ENCODE measurements at places on chromosomes 5 and 9. TPM values are rescaled to one million over a fixed set of nuclear protein-coding genes. Genes with fewer than 3 reads are reported as not detected.
A peak's percentile ranks its signal among the peaks of the same experiment; 100 is the strongest.

PCDHGB2 gene
- total RNA-seq: 3.8 TPM

AK1 gene
- total RNA-seq: 31.6 TPM

DNA sequence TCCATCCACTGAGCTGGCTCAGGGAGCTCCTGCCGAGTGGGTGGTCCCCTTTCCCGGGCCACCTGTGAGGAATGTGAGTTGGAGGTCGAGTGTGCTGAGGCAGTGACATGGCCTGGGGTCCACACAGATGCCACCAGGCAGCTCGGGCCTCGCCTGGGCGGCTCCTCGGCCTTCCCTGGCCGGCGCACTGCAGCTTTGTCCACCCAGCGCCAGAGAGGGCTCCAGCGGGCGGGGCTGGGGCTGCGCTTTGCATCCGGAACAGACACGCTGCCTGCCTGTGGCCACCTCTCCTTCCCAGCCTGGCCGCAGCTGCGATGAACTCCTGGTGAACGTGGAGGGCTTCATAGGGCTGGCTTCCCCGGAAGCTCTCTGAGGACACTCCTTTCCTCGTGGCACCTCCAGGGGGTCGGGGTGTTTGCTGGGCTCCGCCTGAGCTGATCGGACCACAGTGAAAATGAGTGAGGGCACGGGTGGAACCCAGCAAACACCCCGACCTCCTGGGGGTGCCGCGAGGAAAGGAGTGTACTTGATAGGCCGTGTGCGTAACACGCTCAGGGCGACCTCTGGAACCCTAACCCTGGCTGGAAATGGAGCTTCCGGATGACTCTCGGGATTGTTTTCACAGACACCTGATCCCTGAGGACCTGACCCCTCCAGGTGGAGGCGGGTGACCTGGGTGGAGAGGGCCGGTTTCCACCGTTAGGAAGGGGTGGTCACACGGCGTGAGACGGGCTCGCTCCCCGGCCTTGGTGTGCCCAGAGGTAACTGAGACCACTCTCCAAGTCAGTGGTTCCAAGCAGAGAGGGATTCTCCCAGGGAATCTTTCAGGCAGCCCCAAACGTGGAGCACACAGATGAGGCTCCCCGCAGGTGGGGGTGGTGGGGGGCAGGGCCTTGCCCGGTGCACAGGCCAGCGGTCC, 31.8 kb upstream of the RXRA start:
- no peak for DNase-seq

DNA sequence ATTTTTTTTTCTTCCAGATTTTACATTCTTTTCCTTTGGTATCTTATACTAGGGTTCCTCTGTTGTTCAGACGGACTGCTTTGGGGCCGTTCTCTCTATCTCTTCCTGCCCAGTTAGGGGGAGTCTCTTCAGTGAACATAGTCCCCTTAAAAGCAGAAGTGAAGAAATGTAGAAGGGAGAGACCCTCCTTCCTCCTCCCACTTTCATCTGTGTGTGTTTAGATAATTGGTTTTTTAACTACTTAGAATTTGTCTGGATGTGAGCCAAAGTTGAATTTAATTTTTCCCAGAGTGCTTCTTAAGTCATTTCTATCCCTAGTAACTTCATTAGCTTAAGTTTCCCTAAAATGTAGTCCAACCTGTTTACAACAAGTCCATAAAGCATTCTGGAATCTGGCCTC, 167.5 kb downstream of the HACD4 start:
- no peak for DNase-seq

DNA sequence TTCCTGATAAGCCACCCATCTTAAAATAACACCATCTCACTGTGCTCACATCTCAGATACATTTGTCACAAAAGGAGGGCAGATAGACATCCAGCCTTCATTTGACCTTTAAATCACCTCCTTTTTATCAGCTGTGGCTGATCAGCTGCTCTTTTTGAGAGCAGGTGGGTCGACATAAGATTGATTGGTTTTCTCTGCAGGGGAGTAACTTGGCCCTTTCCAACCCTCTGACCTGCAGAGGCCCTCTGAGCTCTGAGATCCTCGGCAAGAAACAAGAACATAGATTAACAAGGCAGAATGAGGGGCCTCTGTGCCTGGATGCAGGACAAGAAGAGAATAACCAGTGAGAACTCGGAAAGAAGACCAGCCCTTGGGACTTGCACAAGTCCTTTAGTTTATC, 33.5 kb upstream of the GLRA1 start:
- no peak for DNase-seq

DNA sequence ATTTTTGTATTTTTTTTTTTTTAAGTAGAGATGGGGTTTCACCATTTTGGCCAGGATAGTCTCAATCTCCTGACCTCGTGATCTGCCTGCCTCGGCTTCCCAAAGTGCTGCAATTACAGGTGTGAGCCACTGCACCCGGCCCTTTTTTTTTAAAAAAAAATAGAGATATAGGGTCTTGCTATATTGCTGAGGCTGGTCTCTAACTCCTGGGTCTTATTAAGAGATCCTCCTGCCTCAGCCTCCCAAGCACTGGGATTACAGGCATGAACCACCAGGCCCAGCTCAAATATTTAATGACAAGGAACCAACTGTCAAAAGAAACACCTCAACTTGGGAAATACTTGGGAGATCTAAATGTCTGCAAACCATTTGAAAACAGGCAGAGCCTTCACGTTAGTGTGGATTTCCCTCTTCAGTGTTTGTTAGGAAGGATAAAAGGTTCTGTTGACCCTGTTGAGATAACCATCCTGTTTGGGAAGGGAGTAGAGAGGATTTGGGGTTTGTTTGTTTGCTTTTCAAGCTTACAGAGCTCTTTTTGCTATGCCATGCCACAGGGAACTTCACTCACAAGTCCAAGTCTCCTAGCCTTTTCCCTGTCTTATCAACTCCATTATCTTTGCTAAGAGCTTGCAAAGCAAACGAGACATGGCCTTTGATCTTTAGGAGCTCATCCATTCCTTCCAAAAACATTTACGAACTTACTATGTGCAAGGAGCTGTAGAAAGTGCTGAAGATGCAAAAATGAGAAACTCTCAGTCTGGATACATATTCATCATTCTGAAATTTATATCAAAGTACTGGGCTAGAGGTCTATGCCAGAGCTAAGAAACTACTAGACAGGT, 7.5 kb downstream of the FAXDC2 start:
- DNase-seq: no peak

- DNase-seq: no peak
Observed at GRCh38 chr9:30746589-30746988, 1637.9 kb upstream of the ACO1 start.

- no peak for DNase-seq
Observed at GRCh38 chr5:77231471-77232138, 21.1 kb downstream of the PDE8B start.

DNA sequence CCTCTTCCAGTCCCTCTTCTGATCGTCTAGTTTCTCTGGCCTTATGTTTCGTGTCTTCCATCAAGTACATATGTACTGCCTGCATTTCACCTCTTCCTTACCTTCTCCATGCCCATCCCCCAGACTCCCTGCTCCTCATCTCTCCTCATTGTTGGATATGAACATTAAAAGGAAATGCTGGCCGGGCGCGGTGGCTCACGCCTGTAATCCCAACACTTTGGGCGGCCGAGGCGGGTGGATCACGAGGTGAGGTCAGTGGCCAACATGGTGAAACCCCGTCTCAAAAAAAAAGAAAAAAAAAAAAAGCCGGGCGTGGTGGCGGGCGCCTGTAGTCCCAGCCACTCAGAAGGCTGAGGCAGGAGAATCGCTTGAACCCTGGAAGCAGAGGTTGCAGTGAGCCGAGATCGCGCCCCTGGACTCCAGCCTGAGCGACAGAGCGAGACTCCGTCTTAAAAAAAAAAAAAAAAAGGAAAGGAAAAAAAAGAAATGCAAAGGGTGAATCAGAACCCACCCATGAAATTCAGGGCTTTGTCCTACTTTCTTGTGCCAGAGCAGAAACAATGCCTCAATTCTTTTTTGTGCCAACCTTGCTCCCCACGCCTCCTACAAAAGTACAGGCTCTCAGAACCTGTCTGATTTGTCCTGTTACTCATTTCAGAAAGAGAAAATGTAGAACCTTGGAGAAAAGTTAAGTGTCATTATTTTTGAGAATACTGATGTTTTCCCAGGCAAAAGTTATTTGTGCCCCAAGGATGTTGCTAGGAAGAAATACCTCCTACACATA, 1.5 kb upstream of the ZFR start:
- DNase-seq: no peak

DNA sequence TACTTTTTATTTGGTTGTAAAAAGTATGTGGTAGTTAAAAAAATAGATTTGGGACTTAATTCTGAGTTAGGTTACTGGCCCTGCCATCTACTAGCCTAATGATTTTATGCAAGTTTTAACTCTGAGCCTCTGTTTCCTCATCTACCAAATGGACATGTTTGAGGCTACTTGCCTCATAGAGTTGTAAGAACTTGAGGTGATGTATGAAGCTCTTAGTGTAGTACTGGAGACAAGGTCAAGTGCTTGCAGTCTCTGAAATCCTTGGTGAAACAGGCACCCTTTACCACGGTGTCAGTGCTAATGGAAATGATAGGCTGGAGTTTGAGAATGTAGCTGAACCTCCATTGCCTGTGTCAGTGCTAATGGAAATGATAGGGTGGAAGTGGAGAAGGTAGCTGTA, 15.3 kb downstream of the GPR107 start:
- DNase-seq: no peak

DNA sequence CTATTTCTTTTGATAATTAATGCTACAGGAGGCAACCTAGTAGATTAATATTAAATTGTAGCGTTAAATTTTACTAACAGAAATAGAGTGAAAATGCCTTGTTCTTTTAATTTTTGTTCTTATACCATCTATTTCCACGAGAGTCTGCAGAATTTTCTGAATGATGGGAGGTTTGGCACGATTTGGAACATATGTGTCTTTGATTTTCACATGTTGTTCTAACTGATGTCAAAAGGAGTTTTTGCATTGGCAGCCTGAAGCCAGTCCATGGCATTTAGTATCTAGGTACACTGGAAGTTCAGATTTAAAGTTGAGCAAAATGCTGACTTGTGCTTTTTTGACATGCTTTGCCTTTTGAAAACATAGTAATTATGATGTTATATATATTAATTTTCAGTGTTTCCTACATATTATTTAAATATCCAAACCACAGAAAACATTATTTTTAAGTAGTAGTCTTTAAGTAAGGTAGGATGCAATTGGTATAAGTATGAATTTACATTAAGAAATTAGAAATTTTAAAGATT, 103.0 kb downstream of the PBX3 start:
- no peak for DNase-seq

DNA sequence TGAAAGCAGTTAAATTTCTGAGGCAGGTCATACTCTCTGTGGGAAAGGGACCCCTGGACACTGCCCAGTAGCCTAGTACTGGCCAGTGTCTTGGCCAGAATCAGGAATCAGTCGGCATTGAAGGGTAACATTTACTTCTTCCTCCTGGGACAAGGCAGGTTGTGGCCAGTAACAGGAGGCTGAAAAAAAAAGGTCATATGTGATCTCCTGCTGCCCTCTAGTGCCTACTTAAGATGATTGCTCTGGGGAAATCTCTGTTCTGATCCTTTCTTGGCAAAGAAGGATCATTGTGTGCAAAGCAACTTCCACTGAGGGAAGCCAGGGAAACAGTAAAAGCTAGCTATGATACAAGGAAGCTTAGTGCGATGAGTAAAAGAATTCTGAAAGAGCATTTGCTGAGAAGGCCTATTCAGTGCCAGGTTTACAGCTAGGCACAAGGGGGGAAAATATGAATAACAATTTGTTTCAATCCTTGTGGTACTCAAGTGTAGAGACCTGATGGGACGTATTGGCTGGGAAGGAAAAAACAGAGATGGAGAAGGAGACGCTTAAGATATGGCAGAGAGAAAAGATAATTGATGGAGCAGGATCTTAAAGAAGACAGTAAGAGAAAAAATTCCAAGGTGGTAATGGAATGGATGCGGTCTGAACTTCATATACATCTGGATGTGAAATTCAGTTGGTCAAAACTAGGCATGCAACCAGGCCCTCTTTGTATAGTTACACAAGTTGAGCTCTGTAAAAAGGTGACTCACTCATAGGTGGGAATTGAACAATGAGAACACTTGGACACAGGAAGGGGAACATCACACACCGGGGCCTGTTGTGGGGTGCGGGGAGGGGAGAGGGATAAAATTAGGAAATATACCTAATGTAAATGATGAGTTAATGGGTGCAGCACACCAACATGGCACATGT, 25.8 kb upstream of the TRIM32 start:
- peak; percentile 41 for DNase-seq

- no peak for DNase-seq
Observed at GRCh38 chr9:78248635-78249034, 12.8 kb downstream of the CEP78 start.

DNA sequence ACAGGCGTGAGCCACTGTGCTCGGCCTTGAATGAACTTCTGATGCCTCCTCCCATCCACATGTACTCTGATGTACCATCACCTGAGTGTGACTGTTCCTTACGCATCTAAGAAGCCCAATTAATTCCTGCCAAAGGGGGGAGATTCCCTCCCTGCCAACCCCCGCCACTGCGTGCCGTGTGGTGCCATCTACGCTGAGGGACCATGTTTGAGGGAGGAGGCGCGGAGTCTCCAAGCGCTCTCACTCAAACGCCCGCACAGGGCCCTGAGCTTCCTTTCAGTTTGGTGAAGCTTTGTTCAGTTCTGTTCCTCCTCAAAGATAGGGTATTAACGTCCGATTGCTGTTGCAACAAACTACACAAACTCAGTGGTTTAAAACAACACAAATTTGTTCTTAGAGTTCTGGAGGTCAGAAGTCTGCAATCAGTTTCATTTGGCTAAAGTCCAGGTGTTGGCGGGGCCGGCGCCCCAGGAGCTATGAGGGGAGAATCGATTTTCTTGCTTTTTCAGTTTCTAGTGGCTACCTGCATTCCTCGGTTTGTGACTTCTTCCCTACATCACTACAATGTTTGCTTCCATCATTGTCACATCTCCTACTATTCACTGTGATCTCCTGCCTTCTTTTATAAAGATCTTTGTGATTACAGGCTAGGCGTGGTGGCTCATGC, 13.9 kb upstream of the PRXL2C start:
- no peak for DNase-seq

DNA sequence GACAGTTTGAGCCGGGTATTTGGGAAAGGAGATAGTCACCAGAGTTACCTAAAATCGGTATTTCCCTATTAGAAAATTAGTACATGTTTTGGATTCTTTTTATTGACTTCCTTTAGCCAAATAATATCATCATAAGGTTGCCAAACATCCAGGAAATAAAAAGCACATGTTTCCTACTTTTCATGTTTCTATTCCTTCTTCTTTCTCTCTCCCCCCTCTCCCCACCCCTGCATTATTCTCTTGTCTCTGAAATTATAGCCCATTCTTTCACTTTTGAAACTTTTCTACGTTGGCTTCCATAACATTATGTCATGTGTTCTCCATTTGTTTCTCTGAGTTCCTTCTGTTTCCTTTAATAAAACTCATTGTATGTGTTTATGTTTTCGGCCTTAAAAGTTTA, 161.9 kb downstream of the ALDH1A1 start:
- DNase-seq: no peak

DNA sequence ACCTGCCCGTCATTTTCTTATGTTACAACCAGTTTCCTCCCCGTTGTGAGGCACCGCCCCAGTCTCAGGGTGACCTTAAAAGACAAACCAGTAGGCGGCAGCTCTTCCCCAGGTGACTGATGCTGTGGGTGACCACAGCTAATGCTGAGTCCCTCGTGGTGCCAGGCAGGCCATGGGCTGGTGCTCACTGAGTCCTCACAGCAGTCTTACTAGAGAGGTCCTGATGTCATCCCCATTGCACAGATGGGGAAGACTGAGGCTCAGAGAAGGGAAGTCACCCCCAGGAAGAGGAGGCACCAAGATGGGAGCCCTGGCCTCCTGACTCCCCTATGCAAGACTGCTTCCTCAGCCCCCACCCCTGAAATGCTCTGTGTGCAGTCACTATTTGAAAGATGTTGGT, 978 bp downstream of the CFAP157 start:
- no peak for DNase-seq

Data from H9 (cell line).